ENCODE measurements at places on chromosomes 5 and 9. TPM values are rescaled to one million over a fixed set of nuclear protein-coding genes. Genes with fewer than 3 reads are reported as not detected.

The UGT3A1 gene
- total RNA-seq, result 2.5 TPM

The BASP1 gene
- 36.1 TPM for total RNA-seq

The STING1 gene
- total RNA-seq, result 16.6 TPM

- no peak for DNase-seq
Observed at GRCh38 chr5:14166437-14166836, 23.3 kb downstream of the TRIO start.

DNA sequence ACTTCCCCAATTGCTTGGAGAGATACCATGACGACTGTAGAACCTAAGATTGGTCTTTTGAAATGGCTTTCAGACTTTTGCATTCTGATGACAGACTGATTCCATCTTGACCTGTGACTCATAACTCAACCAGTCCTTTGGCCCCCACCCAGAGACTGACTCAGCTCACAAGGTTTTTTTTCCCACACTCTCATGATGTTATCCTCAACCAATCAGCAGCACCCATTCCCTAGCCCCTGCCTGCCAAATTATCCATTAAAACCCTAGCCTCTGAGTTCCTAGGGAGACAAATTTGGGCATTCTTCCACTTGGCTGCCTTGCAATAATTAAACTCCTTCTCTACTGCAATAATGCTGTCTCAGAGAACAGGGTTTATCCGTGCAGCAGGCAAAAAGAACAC is 1263.3 kb upstream of the CDH9 start:
- DNase-seq, result no peak

DNA sequence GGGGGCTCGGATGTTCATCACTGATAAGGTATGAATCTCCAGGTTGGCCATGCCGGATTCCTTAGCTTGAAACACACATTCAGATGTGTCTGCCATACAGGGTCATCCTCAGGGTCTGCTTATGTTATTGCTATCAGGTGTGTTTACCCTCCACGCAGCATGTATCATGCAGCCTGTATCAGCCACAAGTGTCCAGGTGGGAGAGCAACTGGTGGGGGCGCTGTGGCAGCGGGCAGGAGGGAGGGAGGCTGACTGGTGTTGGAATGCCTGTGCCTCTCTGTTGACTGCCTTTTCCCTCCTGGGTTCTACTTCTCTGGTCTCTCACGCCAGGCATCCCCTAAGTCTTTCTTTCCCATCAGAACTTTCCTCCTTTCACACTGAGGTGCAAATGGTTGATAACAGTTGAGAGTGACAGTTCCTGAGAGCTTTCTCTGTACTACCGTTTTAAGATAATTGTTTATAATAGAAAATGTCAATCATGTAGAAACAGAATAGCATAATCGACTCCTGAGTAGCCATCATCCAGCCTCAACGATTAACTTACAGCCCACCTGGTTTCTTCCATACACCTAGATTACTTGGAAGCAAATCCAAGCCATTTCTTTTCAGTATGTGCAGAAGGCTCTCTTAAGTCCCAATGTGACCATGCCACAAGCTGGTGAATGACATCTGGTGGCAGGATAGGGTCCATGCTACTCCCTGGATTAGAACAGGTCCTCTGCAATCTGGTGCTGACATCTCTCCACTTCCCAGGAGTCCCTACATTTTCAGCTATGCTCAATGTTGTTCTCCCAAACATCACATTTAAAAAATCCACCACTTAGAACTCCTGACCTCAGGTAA is 86.6 kb downstream of the ACER2 start:
- DNase-seq, result no peak
